Neural cell (in vitro differentiated cells): ENCODE measurements at places on chromosomes 12 and 14. TPM values are rescaled to one million over a fixed set of nuclear protein-coding genes. Genes with fewer than 3 reads are reported as not detected.

NPFF gene
- not detected in 2 replicates for polyA plus RNA-seq

SLC38A4 gene
- polyA plus RNA-seq = not detected in 2 replicates

LGMN gene
- polyA plus RNA-seq = 48.0 and 64.0 TPM in 2 replicates

GPD1 gene
- 1.5 and 4.0 TPM in 2 replicates for polyA plus RNA-seq

INHBC gene
- polyA plus RNA-seq = not detected in 2 replicates

HNRNPC gene
- 1,176 and 1,189 TPM in 2 replicates for polyA plus RNA-seq
